Right renal pelvis (tissue), 4 donors: ENCODE measurements at places on chromosomes 11 and 22.

- no peak for DNase-seq
Observed at GRCh38 chr11:96246718-96247552, 96.1 kb downstream of the MAML2 start.

GRCh38 chr22:27088026-27088425 is 430.6 kb downstream of the MIAT start:
- no peak for DNase-seq

DNA sequence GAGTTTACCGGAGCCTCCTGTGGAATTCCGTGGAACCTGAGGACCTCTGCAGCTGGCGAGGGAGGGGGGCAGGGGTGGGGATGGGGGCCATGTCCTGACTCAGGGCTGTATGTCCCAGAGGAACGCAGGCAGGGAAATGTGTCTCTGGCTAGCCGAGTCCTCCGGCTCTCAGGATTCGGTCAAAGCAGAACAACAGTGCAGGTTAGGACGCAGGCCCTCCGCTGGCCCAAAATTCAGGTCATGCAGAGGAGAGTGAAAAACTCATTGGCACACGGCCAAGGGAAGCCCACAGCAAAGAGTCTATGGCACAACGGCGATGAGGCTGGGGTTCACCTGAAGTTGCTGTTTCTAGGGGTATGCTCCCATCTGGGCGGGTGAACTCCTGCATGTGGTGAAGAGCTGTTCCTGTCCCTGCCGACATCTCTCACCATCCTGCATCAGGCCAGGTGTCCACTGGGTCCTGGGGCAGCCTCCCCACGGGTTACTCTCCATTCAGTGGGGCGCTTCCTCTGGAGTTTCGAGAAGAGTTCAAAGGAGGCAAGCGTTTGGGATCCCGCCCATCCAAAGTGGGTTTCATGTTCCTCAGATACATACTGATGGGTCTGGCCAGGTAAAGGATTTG is 1055.3 kb downstream of the BRD1 start:
- no peak for DNase-seq

- DNase-seq, result no peak
Observed at GRCh38 chr22:17974703-17975372, 49.5 kb downstream of the MICAL3 start.

- DNase-seq, result no peak
Observed at GRCh38 chr22:38070250-38070921, 13.2 kb downstream of the PICK1 start.

- DNase-seq, result no peak
Observed at GRCh38 chr11:119680541-119681360, 48.2 kb downstream of the NECTIN1 start.

DNA sequence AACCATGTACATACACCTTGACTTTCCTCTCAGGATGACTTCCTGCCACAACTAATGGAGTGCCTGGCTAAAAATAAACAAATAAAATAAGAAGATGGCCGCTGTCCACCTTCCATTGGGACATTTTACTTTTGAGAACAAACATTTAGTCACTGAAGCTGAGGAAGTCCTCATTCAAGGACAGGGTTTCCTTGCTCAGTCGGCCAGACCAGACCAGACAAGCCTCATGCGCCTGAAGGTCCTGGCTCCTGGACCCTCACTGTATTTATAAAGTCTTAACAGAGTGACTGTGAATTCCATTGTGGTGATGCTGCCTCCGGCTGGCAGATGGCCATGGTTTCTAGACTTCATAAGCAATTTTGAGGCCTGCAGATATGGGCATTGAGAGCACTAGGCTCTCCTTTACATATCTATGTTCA is 114.5 kb downstream of the MAML2 start:
- DNase-seq, result no peak

- no peak for DNase-seq
Observed at GRCh38 chr11:36360826-36361415, 64.8 kb downstream of the PRR5L start.

DNA sequence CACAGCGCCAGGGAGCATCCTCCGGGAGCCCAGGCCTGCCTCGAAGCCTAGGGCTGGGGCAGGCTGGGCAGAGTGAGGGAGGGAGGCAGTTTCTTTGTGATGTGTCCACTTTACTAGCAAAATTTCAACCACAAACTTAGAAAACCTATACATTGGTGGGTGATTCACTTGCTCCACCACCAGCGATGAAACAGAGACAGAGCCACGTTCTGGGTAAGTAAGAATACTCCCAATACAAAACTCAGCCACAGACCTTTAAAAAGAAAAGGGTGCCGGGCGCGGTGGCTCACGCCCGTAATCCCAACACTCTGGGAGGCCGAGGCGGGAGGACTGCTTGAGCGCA is 22.3 kb downstream of the CDKN1C start:
- no peak for DNase-seq

DNA sequence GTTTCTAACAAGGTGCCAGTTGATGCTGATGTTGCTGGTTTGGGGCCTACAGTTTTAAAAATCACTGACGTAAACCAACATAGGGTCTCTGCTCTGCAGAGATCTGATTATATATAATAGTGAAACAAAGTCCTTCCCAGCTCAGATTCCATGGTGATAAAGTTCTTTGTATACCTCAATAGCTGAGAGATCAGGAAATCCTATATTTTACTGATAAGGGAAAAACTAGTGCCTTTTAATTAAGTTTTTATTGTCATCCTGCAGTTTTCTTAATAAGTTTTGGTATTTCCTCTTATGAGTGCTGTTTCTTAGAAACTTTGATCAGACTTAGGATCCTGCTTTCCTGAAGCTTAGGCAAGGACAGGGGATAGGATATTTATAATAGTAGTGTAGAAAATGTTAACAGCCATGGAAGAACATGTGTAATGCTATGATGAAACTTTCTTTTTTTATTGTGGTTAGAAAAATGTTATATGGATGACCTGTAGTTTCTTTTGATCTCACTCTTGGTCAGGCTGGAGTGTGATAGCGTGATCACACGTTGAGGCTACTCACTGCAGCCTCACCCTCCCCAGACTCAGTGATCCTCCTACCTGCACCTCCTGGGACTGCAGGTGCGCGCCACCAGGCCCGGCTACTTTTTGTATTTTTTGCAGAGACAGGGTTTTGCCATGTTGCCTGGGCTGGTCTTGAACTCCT is 14.1 kb downstream of the CAPRIN1 start:
- no peak for DNase-seq

DNA sequence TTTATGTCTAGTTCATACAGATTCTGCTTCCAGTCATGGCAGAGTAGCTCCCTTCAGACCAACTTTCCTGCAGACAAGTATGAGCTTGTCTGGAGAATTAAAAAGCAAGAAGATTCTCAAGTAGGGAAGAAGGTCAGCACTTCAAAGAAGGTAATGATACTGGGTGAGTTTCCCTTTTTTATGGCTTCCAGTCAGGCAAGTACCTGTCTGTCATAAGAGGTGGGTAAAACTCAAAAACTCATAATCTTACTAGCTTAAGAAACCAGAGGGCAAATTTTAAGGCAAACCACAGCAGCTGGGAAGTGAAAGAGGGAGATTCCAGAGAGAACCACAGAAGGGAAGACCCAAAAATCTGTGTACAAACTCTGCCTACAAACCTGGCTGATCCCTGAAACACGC is 54.2 kb downstream of the DENND5A start:
- no peak for DNase-seq

- DNase-seq, result no peak
Observed at GRCh38 chr11:117074119-117074518, 24.1 kb downstream of the SIK3 start.

DNA sequence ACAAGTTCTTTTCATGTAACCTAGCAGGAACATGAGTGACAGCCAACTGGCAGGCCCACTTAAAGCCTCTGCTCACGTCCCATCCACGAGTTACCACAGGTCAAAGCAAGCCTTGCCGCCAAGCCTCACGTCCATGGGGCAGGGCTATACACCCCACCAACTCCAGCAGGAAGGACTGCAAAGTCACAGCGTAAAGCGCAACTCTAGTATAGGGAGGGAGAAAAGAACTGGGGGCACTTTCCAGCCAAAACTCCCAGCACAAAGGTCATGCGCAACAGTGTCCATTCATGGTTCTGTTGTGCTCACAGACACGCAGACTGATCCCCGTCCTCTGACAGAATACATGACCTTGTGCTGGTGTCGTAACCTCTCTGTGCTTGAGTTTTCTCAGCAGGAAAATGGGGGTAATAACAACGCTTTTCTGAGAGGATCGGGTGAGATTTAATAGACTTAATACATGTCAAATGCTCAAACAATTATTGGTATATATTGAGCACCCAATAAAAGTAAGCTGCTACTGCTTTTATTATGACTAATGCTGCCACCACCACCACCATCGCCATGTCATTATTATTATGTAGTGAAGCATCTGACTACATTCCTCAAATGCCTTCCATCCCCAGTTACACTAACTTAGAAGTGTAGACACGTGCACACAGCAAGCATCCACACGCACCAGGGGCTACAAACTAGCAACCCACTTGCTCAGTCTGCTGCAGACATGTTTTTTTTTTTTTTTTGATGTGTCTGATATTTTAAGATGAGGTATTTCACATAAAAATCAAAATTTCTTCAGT is 104.4 kb upstream of the PARVA start:
- no peak for DNase-seq

DNA sequence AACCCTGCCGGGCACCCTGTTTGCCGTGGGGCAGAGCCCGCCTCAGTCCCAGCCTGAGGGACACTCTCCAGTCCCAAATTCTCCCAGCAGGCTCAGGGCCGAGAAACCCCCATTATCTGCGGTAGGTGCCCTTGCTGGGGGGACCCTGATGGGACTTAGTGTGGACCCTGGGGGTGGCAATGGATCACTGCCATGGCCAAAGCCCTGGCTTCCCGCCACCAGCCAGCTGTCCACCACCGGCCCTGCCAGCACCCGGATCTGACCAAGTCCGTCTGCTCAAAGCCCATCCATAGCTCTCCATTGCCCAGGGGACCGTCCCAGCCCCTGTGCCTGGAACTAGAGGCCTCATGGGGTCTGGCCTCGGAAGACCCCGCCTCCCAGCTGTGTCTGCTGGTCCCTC is 24.4 kb downstream of the WNT7B start:
- DNase-seq, result no peak

DNA sequence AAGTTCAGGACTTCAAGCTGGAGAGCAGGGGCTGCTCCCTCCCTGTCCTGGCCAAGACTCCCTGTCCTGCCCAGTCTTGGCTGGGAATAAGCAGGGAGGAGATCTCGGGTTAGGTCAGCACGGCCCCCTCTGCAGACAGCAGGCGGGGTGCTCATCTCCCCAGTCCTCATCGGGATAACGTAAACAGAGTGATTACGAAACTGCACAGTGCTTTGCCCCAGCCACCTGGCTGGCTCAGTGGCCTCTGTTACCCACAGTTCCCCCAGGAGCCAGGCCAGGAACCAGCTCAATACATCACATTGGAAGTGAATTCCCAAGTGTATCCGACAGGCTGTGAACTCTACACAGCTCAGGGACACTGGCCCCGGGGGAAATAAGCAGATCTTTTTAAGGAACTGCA is 42.7 kb upstream of the KCNJ11 start:
- DNase-seq, result no peak

DNA sequence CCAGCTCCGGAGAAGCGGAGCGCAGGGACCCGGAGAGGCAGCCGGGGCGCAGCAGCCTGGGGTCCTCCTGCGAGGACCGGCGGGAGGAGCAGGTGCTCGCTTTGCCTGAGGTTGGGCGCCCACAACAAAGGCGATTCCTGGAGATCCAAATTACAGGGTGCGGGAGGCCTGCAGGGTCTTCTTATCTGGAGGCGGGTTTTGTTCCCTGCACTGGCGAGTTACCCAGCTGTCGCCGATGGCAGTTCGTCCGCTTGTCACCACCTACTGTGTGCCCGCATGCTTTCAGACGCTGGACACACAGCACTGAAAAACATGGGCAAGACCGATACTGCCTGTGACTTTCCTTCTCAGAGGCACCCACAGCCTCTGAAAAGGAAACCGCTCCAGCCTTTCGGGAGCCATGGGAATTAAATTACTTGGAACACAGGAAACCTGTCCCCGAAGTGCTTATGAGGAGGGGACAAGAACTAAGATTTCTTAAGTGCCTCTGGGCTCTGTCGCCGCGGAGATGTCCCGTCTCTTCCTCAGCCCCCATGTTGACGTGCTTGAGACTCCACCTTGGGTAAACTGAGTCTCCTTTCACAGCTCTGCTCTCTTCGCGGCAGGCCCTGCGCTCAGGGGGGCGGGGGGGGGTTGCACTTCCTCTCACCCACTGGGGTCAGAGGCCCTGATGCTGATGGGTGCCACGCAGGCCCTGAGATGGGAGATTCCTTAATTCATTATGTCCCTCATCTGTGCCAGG is 1.3 kb upstream of the ZFTA start:
- DNase-seq, result no peak

- no peak for DNase-seq
Observed at GRCh38 chr11:116825434-116825833, 2.3 kb upstream of the APOA4 start.

- DNase-seq, result no peak
Observed at GRCh38 chr11:126361400-126361799, 5.9 kb downstream of the ST3GAL4 start.

GRCh38 chr11:21414953-21415352 is 745.6 kb downstream of the NELL1 start:
- no peak for DNase-seq

DNA sequence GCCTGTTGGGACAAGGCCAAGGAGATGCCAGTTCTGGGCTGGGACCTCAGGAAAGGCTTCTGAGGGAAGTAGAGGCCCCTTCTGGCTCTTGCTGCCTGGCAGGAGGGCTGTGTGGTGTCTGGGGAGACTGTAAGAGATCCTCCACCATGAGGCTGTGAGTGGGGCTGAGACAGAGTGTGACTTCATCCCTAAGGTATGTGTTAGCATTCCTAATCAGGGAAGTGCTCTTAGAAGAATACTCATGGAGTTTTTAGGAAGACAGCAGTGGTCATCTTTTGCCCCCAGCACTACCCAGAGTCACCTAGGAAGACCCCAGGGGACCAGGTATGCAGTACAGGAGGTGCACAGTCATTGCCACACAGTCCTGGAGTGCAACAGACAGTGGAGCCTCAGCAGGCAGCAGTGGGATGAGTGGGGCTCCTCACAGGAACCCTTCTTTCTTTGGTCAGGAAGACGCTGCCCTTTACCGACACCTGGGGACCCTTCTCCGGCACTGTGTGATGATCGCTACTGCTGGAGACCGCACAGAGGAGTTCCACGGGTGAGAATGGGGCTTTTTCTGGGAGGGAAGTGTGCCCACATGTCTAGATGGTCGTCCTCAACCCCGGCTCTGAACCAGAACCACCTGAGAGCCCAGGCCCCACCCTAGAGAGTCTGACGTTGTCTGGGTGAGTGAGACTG is 2.8 kb downstream of the RIC8A start:
- DNase-seq, result no peak

- DNase-seq, result no peak
Observed at GRCh38 chr11:131121426-131122333, 205.4 kb upstream of the SNX19 start.

DNA sequence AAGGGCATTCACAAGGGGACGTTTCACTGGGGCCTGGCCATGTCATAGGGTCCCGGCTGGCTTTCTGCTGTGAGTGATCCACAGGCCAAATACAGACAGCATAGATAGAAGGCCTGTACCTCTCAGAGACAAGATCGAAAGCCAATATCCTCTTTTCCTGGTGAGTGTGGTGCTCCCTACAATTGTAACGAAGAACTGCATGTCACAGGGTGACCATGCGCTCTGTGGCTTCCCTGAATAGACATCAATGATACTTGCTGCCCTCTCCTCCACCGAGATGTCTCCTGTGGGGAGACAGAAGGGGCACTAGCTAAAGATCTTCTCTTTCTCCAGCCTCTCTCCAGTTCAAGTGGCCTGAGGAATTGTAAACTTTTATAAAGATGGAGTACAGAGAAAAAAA is 226.1 kb upstream of the POU2AF2 start:
- DNase-seq, result no peak
